Hepatocyte (in vitro differentiated cells): ENCODE measurements at places on chromosomes 4 and X. TPM values are rescaled to one million over a fixed set of nuclear protein-coding genes. Genes with fewer than 3 reads are reported as not detected.
A peak's percentile ranks its signal among the peaks of the same experiment; 100 is the strongest.

GRCh38 chr4:6566391-6567190 lies 8.4 kb upstream of the MAN2B2 start:
- no peaks in the 10 kb centered on the region for H3K36me3 ChIP-seq
- H3K27me3 ChIP-seq, result peaks cover 40% of the 10 kb centered on the region
- H3K4me3 ChIP-seq, result no peak overlapping the region
- no peak overlapping the region for H3K27ac ChIP-seq

- no peak overlapping the region for H3K4me3 ChIP-seq
- no peaks in the 10 kb centered on the region for H3K4me1 ChIP-seq
- H3K27me3 ChIP-seq, result no peaks in the 10 kb centered on the region
- no peaks in the 10 kb centered on the region for H3K36me3 ChIP-seq
These were observed 297.8 kb downstream of the PPP3CA start for GRCh38 chr4:101049549-101050001.

- no peak overlapping the region for H3K27ac ChIP-seq
- H3K36me3 ChIP-seq, result no peaks in the 10 kb centered on the region
- no peaks in the 10 kb centered on the region for H3K4me1 ChIP-seq
- H3K4me3 ChIP-seq, result no peak overlapping the region
- H3K27me3 ChIP-seq, result no peaks in the 10 kb centered on the region
These were observed 19.0 kb upstream of the SPP1 start for GRCh38 chr4:87956501-87956900.

GRCh38 chr4:134320048-134320447 lies 118.5 kb upstream of the PABPC4L start:
- DNase-seq, result no peak
- no peak overlapping the region for H3K27ac ChIP-seq
- H3K36me3 ChIP-seq, result no peaks in the 10 kb centered on the region
- no peaks in the 10 kb centered on the region for H3K4me1 ChIP-seq
- no peaks in the 10 kb centered on the region for H3K27me3 ChIP-seq
- no peak overlapping the region for H3K4me3 ChIP-seq

ETDB gene
- total RNA-seq, result not detected in 2 replicates

GRCh38 chr4:75698162-75698962 lies 25.2 kb upstream of the G3BP2 start:
- H3K4me1 ChIP-seq, result peaks cover 6% of the 10 kb centered on the region
- H3K27ac ChIP-seq, result no peak overlapping the region
- no peak overlapping the region for H3K4me3 ChIP-seq
- no peak for DNase-seq
- no peaks in the 10 kb centered on the region for H3K36me3 ChIP-seq

GRCh38 chr4:10897076-10897475 lies 212.5 kb upstream of the CLNK start:
- H3K4me3 ChIP-seq, result no peak overlapping the region
- no peak for DNase-seq
- H3K4me1 ChIP-seq, result no peaks in the 10 kb centered on the region
- no peak overlapping the region for H3K27ac ChIP-seq
- no peaks in the 10 kb centered on the region for H3K36me3 ChIP-seq

AADAT gene
- 8.6 and 10.3 TPM in 2 replicates for total RNA-seq

HTR2C gene
- 0.04 and 0.27 TPM in 2 replicates for total RNA-seq

XKRX gene
- total RNA-seq, result 8.7 and 10.4 TPM in 2 replicates

DNA sequence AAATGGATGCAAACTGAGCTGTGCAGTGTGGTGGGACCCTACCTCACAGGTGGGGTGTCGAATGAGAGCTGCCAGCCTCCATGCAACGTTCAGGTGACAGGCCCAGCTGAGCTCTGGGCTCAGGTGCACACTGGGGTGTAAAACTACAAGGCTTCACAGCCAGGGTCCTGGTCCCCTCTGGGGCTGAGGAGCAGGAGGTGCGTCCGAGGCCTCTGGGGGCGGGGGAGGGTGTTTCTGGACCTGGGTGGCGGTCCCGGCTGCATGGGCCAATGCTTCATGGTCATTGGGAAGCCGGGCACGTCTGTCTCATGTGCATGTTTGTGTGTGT lies 26.5 kb upstream of the SORCS2 start:
- H3K27ac ChIP-seq, result no peak overlapping the region
- no peaks in the 10 kb centered on the region for H3K27me3 ChIP-seq
- H3K4me1 ChIP-seq, result peaks cover 14% of the 10 kb centered on the region
- no peak overlapping the region for H3K4me3 ChIP-seq
- no peak for DNase-seq

- no peak overlapping the region for H3K4me3 ChIP-seq
- H3K36me3 ChIP-seq, result no peaks in the 10 kb centered on the region
- no peaks in the 10 kb centered on the region for H3K27me3 ChIP-seq
- no peak overlapping the region for H3K27ac ChIP-seq
- DNase-seq, result no peak
These were observed 124.5 kb upstream of the CASK start for GRCh38 chrX:42047886-42048285.

GRCh38 chrX:129750971-129751370 lies 12.2 kb downstream of the XPNPEP2 start:
- H3K4me1 ChIP-seq, result no peaks in the 10 kb centered on the region
- no peak for DNase-seq
- H3K27ac ChIP-seq, result no peak overlapping the region
- no peaks in the 10 kb centered on the region for H3K36me3 ChIP-seq
- H3K4me3 ChIP-seq, result no peak overlapping the region

GRCh38 chr4:158782551-158783360 lies 13.9 kb downstream of the FNIP2 start:
- peaks cover 42% of the 10 kb centered on the region for H3K4me1 ChIP-seq
- peak; percentile 63 for DNase-seq
- no peaks in the 10 kb centered on the region for H3K27me3 ChIP-seq
- H3K36me3 ChIP-seq, result no peaks in the 10 kb centered on the region
- H3K27ac ChIP-seq, result peak overlapping the region; percentile 67

DNA sequence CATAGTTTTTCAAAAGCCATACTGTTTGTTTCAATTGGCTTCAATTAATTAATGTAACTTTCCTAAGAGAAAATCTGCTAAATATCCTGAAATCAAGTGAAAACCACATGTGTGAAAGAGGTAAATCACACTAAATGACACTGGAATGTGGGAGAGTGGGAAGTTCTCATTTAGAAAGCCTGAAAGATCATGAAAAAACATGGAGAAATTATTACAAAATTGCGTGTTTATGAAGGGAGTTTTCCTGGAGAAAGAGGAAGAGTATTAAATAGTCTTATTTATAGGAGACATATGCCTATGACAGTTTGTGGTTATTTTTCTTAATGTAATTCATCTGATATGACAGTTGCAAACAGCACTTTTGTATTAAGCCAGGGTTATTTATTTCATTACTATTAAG lies 183.7 kb downstream of the DKK2 start:
- H3K36me3 ChIP-seq, result no peaks in the 10 kb centered on the region
- no peak for DNase-seq
- no peaks in the 10 kb centered on the region for H3K27me3 ChIP-seq
- H3K4me1 ChIP-seq, result no peaks in the 10 kb centered on the region

CFP gene
- 0.23 TPM in 1 of 2 replicates, not detected in the other for total RNA-seq

GRCh38 chr4:101172369-101172768 lies 175.0 kb downstream of the PPP3CA start:
- H3K27me3 ChIP-seq, result no peaks in the 10 kb centered on the region
- H3K27ac ChIP-seq, result no peak overlapping the region
- no peaks in the 10 kb centered on the region for H3K4me1 ChIP-seq
- no peak for DNase-seq

GRCh38 chrX:19886883-19887531 lies 393 bp downstream of the SH3KBP1 start:
- H3K27ac ChIP-seq, result no peak overlapping the region
- H3K4me1 ChIP-seq, result no peaks in the 10 kb centered on the region
- no peaks in the 10 kb centered on the region for H3K36me3 ChIP-seq
- DNase-seq, result no peak

GRCh38 chr4:23153076-23153475 lies 460.3 kb downstream of the GBA3 start:
- no peaks in the 10 kb centered on the region for H3K36me3 ChIP-seq
- H3K27ac ChIP-seq, result no peak overlapping the region
- no peak for DNase-seq
- H3K4me1 ChIP-seq, result no peaks in the 10 kb centered on the region
- H3K27me3 ChIP-seq, result no peaks in the 10 kb centered on the region
- no peak overlapping the region for H3K4me3 ChIP-seq

ADH7 gene
- total RNA-seq, result not detected in 2 replicates

- H3K27ac ChIP-seq, result no peak overlapping the region
- H3K36me3 ChIP-seq, result no peaks in the 10 kb centered on the region
- no peaks in the 10 kb centered on the region for H3K4me1 ChIP-seq
- DNase-seq, result no peak
These were observed 41.7 kb downstream of the LIN54 start for GRCh38 chr4:82968972-82969371.

DNA sequence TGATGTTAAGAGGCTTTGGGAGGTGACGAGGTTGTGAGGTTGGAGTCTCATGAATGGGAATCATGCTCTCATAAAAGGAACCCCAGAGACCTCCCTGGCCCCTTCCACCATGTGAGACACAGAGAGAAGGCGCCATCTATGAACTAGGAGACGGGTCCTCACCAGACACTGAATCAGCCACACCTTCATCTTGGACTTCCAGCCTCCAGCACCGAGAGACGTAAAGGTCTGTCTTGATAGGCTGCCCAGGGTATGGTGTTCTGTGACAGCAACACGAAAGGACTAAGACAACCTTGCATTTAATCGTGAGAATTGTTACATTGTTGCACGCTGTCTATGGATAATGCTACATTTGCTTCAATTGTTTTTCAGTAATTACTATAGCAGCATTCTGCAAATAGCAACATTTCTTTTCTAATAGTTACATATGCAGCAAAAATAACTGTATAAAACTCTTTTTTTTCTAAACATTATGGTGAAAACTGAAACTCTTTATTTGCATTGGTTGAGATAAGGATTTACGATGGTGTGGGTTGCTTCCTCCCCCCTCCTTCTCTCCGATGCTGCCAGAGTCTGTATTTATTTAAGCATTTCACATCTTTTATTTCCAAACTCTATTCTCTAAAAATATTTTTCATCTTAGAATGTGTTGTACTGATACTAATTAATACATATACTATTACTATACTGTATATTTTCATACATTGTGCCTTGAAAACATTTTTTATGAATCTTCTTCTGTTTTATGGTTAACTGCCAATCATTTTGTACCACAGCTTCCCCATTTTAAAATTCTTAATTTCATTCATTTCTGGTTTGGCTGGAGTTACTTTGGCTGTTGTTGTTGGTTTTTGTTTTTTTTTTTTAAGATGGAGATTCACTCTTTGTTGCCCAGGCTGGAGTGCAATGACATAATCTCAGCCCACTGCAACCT lies 26.4 kb upstream of the AKAP17A start:
- H3K27ac ChIP-seq, result no peak overlapping the region
- no peaks in the 10 kb centered on the region for H3K4me1 ChIP-seq

- H3K27me3 ChIP-seq, result no peaks in the 10 kb centered on the region
- no peak overlapping the region for H3K27ac ChIP-seq
- no peaks in the 10 kb centered on the region for H3K36me3 ChIP-seq
- H3K4me1 ChIP-seq, result peaks cover 5% of the 10 kb centered on the region
- H3K4me3 ChIP-seq, result no peak overlapping the region
These were observed 120.5 kb upstream of the MAP9 start for GRCh38 chr4:155497306-155497705.

DNA sequence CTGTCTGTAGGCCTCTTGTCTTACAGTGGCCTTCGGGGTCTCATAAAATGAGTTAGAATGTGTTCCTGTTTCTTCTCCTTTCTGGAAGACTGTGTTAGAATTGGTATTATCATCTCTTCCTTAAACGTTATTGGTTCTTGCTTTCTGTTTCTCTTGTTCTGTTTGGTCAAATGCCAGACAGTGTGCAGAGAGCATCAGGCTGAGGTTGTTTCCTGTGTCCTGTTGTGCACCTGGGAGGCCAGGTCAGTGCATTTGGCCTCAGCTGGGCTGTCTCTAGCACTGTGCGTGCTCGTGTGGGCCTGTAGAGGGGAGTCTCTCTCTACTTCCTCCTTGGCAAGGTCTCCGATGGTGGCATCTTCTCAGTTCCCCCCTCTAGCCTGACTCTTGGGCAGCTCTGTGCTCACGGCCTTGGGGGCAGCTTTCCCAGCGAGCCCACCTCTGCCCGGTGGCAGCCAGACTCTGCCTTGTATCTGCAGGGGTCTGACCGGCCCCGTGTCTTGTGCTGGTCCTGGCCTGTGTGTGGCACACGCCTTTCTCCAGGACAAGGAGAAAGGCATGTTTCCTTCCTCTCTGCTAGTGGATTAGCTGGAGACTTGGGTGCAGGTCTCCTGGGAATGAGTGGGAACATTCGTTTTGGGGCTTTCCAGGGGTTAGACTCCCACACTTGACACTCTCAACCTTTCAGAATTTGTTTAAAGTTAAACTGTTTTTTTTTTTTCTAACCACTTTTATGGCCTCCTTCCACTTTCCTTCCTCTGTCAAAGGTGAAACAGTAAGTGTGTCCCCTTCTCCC lies 62.3 kb downstream of the FAM193A start:
- peaks cover 31% of the 10 kb centered on the region for H3K4me1 ChIP-seq
- no peak overlapping the region for H3K4me3 ChIP-seq
- no peaks in the 10 kb centered on the region for H3K27me3 ChIP-seq
- no peak overlapping the region for H3K27ac ChIP-seq

NCBP2L gene
- total RNA-seq, result not detected in 2 replicates

DNA sequence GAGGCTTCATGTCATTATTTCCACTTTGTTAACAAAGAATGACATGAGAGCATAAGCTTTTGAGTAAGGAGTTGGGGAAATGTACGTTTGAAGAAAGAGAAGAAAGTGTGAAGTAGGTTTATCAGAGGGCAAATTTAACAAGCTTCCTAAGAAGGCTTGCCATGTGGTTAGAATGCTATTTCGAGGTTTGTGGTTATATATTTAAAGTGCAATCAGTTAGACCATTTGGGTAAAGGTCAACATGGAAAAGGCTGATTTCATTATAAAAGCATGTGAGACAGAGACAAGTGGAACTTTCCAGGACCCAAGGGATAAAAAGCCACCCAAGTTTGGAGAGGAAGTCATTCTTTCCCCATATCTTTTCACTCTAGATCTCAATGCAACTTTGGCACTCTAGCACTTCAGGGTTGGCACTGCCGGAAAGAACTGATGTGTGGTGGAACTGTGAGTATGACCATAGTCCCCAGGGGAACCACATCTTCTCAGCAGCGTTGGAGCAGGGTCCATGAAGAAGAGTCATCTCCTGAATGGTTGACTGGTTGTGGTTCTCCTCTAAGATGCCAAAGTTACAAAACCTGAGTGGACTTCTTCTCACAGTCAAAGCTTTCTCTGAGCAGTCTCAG lies 529.9 kb downstream of the MID1IP1 start:
- no peak overlapping the region for H3K27ac ChIP-seq
- no peaks in the 10 kb centered on the region for H3K27me3 ChIP-seq
- H3K4me1 ChIP-seq, result peaks cover 12% of the 10 kb centered on the region
